ENCODE measurements at places on chromosomes 6 and 20. TPM values are rescaled to one million over a fixed set of nuclear protein-coding genes. Genes with fewer than 3 reads are reported as not detected.
A peak's percentile ranks its signal among the peaks of the same experiment; 100 is the strongest.

The MYCT1 gene
- not detected for total RNA-seq

The ACSS1 gene
- 2.0 TPM for total RNA-seq

The TTPAL gene
- 13.4 TPM for total RNA-seq

The DEFB132 gene
- total RNA-seq = not detected

The RTEL1 gene
- total RNA-seq = 10.8 TPM

The EEF1A2 gene
- 239 TPM for total RNA-seq

The BMP7 gene
- total RNA-seq = 0.16 TPM

The PTP4A1 gene
- 47.9 TPM for total RNA-seq

DNA sequence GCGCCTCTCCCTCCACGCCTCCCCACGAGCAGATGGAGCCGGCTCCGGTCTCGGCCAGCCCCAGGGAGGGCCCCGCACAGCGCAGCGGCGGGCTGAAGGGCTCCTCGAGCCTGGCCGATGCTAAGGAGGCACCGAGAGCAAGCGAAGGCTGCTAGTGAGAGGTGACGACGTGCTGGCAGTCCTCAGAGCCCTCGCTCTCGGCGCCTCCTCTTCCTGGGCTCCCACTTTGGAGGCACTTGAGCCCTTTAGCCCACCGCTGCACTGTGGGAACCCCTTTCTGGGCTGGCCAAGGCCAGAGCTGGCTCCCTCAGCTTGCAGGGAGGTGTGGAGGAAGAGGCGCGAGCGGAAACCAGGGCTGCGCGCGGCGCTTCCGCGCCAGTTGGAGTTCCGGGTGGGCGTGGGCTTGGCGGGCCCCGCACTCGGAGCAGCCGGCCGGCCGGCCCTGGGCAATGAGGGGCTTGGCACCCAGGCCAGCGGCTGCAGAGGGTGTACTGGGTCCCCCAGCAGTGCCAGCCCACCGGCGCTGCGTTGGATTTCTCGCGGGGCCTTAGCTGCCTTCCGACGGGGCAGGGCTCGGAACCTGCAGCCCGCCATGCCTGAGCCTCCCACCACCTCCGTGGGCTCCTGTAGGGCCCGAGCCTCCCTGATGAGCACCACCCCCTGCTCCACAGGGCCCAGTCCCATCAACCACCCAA is 2.5 kb upstream of the TMEM14C start:
- ATAC-seq = no peak

DNA sequence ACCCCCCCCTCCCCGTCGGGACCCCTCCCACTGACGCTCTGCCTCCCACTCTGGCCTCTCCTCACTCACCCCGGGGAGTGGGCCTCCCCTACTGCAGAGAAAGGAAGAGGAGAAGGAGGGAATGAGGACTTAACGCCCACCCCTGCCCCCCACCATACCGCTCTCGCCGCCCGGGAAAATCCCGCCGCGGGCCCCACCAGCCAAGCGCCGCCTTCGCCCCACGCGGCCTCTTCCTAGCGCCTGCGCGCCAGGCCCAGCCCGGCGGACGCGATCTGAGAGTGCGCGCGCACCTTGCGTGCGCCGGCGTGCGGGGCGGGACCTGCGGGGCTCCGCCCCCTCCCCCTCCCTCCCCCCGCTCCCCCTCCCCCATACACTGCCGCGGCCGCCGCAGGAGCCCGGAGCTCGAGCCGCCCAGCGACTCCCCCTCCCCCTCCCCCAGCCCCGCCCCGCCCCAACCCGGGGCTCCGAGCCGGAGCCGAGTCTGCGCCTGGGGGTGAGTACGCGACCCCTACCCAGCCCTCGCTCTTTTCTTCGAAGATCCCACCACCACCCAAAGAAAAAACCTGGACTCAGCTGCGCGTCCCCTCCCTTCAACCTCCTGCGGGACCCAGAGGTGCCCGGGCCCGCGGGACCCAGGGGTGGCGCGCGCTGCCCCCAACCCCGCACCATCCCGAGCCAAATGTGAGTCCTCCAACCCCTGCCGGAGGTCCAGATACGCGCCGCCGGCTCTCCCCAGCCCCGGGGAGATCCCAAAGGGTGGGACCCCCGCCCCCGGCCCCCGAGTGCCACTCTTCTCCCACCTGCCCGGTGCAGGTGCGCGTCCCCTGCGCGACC is at the start of the genes MRPL14 and TMEM63B:
TSS of gene MRPL14 (minus strand) at position 267 of the 834 bp plus-strand sequence. CDS start 10,841 bp downstream, outside the sequence.
TSS of gene TMEM63B (plus strand) at position 369 of the 834 bp plus-strand sequence. CDS start 7,031 bp downstream, outside the sequence.
- ATAC-seq = peak; percentile 89

DNA sequence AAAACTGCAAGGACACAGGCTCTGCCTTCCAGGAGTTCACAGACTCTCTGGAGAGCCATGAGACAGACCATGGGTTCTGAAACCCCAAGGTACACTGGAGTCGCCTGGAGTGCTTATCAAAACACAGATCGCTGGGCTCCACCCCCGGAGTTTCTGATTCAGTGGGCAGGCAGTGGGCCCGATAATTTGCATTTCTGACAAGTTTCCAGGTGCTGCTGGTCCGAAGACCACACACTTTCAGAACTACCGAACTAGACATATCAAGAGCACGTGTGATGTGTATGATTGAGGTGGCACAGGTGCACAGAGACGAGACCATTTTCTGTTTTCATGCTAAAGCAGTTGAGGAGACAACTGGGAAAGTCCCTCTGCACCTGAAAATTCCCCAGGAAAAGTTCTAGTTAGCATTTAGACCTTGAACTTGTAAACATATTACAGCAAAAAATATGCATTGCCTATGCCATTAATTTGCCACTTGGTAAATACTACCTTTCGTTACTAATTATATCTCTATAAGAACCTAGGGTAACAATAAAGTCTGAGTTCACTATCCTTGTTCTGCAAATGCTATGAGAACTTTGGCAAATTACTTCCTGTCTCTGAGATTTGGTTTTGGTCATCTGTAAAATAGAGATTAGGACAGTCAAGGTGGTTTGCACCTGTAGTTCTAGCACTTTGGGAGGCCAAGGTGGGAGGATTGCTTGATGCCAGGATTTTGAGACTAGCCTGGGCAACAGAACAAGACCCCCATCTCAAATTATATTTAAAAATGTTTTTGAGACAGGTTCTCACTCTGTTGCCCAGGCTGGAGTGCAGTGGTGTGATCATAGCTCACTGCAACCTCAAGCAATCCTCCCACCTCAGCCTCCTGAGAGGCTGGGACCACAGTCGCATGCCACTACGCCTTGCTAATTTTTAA is 14.3 kb upstream of the PIM1 start:
- ATAC-seq = no peak

- peak; percentile 65 for ATAC-seq
Measured at GRCh38 chr6:150711584-150712504, 112.2 kb downstream of the PLEKHG1 start.

GRCh38 chr20:35845561-35845960 is 73.7 kb downstream of the PHF20 start:
- no peak for ATAC-seq

GRCh38 chr20:48788486-48789072 is 39.2 kb downstream of the PREX1 start:
- no peak for ATAC-seq

DNA sequence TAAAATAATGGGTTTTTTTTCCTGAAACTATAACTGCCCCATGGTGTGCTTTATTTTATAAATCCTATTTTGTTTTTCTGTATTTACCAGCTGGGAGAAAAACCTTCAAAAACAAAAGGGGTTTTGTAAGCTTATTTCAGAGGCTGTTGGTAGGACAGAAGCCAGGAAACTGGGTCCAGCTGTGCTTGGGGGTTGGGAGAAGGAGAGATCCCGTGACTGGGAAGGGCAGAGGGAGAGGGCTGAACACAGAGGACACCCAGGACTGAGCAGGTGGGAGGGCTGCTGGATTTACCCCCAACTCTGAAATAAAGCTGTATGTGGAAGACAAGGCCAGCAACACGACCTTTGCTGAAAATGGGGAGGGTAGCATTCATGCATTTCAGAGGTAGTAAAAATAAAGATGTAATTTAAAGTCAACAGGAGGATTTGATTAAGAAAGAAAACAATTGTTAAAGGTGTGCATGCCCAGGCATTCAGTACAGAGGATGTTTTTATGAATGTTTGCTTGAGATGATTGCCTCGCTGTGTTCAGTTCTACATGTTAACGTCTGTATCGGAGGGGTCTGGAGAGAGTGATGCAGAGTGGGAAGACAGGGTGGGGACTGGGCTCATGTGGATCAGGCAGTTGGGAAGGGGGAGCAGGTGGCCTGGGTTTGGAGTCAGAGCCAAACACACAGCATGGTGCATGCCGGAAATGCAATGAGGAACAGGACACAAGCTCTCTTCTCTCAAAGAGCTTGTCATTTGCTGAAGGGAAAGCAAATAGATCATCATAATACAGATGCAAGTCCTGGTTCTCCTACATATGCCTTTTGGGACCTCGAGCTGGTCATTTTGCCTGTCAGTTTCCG is 21.4 kb downstream of the ARFGEF3 start:
- no peak for ATAC-seq

- ATAC-seq = no peak
Measured at GRCh38 chr6:13049666-13050254, 278.6 kb downstream of the TBC1D7 start.

DNA sequence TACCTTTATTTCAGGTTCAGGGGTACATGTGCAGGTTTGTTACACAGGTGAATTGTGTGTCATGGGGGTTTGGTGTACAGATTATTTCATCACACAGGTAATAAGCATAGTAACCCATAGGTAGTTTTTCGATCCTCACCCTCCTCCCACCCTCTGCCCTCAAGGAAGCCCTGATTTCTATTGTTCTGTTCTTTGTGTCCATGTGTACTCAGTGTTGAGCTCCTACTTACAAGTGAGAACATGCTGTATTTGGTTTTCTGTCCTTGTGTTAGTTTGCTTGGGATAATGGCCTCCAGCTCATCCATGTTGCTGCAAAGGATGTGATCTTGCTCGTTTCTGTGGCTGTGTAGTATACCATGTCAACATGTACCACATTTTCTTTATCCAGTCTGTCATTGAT is 66.0 kb downstream of the STK4 start:
- ATAC-seq = no peak

DNA sequence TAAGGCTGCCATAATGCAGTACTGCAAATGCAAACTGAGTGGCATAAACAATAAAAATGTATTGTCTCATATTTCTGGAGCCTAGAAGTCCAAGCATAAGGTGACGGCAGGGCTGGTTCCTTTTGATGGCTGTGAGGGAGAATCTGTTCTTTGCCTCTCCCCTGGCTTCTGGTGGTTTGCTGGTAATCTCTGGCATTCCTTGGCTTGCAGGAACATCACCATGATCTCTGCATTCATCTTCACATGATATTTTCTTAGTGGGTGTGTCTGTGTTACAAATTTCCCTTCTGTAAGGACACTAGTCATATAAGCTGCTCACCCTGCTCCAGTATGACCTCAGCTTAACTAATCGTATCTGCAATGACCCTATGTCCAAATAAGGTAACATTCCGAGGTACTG is 1104.2 kb upstream of the CITED2 start:
- ATAC-seq = no peak

- no peak for ATAC-seq
Measured at GRCh38 chr20:58141496-58141895, 87.0 kb downstream of the ANKRD60 start.

- no peak for ATAC-seq
Measured at GRCh38 chr6:158384671-158385110, 72.4 kb downstream of the TULP4 start.

DNA sequence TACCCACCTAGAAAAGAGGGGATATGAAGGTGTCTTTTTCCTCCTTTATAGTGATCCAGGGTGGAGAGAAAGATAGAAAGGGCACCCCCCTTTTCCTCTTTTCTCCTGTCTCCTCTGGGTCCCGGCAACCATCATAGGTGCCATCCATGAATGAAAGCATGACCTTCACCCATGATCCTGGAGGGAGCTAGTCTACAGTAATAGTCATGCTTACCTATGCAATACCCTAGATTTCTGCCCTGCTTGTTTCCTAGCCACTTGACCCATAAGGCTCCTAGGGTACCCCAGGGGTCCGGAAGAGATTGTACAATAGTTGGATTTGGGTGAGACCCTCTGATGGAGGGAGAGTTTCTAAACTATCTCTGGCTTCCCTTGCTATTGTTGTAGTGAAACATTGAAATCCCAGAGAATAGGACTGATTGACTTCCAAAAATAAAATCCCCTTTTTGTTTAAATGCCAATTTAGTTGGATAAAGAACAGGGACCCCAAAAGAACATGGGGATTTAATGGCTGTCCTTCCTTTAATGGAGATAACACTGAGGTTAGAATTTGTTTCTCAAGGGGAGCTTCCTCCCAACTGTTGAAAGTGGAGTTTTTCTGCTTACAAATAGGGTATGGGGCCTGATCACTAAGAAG is 366.8 kb upstream of the KHDRBS2 start:
- ATAC-seq = no peak

DNA sequence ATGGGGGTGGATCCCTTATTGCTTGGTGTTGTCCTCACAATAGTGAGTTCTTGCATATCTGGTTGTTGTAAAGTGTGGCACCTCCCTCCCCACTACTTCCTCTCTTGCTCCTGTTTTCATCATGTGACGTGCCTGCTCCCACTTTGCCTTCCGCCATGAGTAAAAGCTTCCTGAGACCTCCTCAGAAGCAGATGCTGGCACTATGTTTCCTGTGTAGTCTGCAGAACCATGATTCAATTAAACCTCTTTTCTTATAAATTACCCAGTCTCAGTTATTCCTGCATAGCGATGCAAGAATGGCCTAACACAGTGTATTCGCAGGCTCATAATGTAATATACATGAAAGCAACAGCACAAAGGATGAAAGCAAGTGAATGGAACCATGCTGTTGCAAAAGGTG is 28.4 kb upstream of the ANKRD60 start:
- no peak for ATAC-seq

DNA sequence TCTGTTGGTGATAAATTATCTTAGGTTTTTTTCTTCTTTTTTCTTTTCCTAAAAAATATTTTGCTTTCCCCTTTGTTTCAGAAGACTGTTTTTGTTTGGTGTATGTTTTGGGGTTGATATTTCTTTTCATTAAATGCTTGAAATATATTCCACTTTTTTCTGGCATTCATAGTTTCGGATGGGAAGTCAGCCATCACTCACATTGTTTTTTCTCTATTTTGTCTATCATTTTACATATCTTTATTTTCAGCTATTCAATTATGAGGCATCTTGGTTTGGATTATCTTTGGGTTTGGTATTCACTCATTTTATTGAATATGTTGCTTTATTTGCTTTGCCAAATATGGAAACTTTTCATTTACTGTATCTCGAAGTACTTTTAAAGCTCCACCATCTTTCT is 600.5 kb upstream of the EYS start:
- no peak for ATAC-seq

GRCh38 chr6:99521633-99522151 is 6.5 kb upstream of the USP45 start:
- ATAC-seq = peak; percentile 26

DNA sequence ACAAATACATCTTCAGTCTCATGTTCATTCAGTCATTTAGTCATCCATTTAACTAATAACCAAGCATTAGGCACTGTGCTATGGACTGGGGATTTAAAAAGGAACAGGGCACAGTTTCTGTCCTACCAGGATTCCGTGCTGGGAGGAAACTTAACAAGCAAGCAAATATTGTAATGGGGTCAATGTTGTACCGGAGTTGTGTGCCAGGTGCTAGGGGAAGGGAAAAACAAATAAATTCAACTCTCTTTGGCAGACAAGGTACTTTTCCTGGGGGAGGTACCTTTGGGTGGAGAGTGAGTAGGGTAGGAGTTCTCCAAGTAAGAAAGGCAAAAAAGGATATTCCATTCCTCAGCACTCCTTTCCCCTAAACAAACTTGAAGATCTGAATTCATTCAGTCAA is 90.3 kb downstream of the OLIG3 start:
- ATAC-seq = no peak

- ATAC-seq = no peak
Measured at GRCh38 chr6:27812805-27813492, 99.2 kb downstream of the OR2B2 start.

Measured in motor neuron (in vitro differentiated cells).